Stimulated activated CD4-positive, alpha-beta T cell treated with anti-CD3 and anti-CD28 coated beads, Interleukin-1b, Interleukin-23, amount 100 ng/mL, for 48 hours (primary cell): ENCODE measurements at places on chromosomes 16 and 17.

DNA sequence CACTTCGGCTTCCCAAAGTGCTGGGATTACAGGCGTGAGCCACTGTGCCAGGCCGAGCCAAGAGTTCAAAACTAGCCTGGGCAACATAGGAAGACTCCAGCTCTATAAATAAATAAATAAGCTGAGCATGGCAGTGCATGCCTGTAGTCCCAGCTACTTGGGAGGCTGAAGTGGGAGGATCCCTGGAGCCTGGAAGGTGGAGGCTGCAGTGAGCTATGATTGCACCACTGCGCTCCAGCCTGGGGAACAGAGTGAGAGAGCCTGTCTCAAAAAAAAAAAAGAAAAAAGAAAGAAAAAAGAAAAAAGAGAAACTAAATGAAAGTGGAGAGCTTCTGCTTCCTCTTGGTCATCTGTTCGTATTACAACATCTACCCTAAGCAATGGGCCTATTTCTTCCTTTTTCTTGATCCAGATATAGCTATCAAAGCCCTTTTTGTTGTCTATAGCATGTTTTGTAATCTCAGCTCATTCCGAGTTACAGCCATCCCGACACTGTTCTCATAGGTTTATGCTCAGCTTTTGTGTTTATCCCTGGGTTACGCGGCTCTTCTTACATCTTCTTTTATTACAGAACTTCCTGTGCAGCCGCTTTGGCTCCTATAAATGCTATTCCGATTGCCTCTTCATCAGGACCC, 14.1 kb upstream of the MAPK3 start:
- DNase-seq: no peak

DNA sequence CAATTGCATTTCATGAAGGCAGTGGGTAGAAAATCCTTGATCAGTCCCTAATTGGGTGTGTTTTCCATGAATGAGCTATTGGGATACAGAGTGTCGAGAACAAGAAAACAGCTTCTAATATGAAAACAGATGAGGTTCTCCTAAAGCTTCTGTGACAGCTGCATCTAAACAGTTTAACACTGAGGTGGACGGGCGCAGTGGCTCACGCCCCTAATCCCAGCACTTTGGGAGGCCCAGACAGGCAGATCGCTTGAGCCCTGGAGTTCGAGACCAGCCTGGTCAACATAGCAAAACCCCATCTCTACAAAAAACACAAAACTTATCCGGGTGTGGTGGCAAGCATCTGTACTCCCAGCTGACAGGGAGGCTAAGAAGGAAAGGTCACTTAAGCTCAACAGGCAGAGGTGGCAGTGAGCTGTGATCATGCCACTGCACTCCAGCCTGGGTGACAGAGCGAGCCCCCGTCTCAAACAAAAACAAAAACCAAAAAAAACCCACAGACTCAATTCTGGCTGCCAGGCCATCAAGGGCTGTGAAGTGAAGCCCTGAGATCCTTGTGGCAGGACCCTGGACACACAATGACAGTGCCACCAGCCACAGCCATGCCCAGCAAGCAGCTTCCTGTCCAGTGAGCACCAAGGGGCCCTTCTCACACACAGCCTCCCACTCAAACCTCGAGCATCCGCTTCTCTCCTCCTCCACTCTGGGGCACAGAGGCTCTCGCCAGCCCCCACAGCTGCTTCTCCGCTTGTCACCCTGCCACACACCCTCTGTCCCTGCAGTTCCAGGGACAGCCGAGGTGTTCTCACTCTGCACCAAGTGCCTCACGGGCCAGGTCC, 44.0 kb downstream of the ANKRD11 start:
- DNase-seq: no peak

- DNase-seq: peak; percentile 82
Observed at GRCh38 chr16:89720813-89721545, at the start of the genes VPS9D1 and ZNF276. TSS of gene VPS9D1 (minus strand) at chr16:89720898. CDS start at chr16:89720861, 37 bp downstream. TSS of gene ZNF276 (plus strand) at chr16:89721537. CDS start at chr16:89721641, 104 bp downstream.

- DNase-seq: no peak
Observed at GRCh38 chr16:84752600-84752999, 52.8 kb downstream of the USP10 start.

GRCh38 chr17:13931800-13932460, 137.4 kb upstream of the COX10 start:
- no peak for DNase-seq

DNA sequence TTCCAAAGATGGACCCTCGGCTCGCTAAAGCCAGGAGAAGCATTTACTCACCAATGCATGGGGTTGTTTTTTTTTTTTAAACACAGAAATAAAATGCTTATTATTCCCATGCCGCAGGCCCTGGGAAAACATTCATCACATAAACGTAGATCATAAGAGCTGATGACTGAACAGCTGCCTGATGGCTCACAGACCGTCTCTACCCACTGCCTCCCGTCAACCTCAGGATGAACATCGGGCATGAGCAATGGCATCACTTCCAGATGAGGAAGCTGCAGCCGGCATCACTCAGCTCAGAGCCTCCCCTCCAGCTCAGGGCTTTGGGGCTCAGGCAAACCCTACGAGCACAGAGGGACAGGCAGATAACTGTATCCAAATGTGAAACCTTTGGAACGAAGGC, 380.6 kb downstream of the CPPED1 start:
- no peak for DNase-seq
